ENCODE measurements at places on chromosomes 1 and 21. TPM values are rescaled to one million over a fixed set of nuclear protein-coding genes. Genes with fewer than 3 reads are reported as not detected.

GRCh38 chr1:43934986-43935324 is 1.4 kb downstream of the ARTN start:
- DNase-seq, result no peak

DNA sequence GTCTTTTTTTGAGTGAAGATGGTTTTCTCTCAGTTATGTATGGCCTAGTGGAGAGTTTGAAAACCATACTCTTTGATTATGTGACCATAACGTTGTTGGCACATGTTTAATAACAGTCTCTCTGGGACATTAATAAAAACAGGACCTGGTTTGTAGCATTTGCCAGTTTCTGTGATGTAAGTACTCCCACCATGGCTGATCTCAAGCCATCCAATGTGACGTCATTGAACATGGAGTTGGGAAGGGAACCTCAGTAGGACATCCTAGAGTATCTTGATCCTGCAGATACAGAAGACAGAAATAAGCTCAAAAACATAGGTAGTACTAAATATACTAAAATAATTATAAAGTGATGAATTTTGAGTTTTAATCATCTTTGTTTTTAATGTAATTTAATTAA is 107.0 kb downstream of the ACTL8 start:
- no peak for DNase-seq

The LCE1E gene
- not detected for polyA plus RNA-seq

The MCOLN2 gene
- 0.16 TPM for polyA plus RNA-seq

GRCh38 chr1:206512851-206513180 is 5.5 kb downstream of the RASSF5 start:
- DNase-seq, result no peak

DNA sequence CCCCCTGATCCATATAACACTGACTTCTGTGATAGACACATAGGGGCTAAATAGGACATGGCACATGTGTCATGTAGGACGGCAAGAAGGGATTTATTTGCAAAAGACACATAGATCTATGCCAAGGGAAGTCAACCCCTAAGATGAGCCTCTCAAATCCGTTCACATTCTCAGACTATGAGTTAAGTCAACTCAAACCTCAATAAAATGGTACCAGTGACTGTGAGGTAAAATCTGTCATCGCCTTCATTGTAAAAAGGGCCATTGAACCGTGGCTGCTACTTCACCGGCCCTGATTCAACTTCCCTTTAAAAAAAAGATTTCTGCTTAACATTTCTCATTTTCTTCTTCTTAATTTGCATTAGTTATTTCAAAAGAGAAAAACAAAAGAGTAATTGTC is 144.0 kb downstream of the ZNF281 start:
- no peak for DNase-seq

GRCh38 chr1:209860293-209860881 is 32.6 kb downstream of the UTP25 start:
- no peak for DNase-seq

The PRR9 gene
- polyA plus RNA-seq, result not detected

GRCh38 chr1:178642282-178642681 is 82.8 kb upstream of the RALGPS2 start:
- DNase-seq, result no peak

The RIT1 gene
- polyA plus RNA-seq, result 25.9 TPM

The MAP3K7CL gene
- 69.1 TPM for polyA plus RNA-seq

The SYT14 gene
- 1.7 TPM for polyA plus RNA-seq

DNA sequence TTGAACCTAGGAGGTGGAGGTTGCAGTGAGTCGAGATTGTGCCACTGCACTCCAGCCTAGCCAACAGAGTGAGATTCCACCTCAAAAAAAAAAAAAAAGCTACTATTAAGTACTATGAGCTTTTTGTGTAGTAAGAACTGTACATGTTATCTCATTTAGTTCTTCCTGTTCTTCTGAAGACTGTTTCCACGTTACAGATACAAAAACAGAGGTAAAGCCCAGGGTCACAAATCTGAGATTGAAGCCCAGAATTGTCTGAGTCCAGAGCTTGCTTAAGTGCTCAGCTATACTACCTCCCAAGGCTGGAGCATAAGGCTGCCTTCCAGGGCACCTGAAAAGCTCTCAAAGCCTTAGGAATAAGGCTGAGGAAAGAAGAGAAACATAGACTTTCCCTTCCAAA is 2.9 kb downstream of the FABP3 start:
- DNase-seq, result no peak

GRCh38 chr1:3780901-3781300 is 8.4 kb downstream of the SMIM1 start:
- no peak for DNase-seq

The ZYG11A gene
- polyA plus RNA-seq, result 0.05 TPM

DNA sequence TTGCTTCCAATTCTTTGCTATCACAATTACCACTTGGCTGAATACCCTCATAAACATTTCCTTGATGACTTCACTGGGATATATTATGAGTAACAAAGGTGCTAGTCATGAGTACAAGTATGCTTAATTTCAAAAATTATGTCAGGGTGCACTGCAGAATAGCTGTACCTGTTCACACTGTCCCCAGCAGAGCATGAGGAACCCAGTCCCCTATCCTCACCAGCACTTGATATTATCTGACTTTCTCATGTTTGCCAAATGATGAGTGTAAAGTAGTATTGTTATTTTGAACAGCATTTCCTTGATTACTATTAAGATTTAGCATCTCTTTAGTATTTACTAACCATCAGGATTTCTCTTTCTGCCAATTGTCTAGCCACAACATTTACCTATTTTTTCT is 33.5 kb upstream of the TNFSF4 start:
- no peak for DNase-seq

- DNase-seq, result no peak
These were observed 34.6 kb downstream of the SLC30A7 start for GRCh38 chr1:100930494-100930893.

GRCh38 chr1:63758791-63759190 is 15.0 kb upstream of the ROR1 start:
- DNase-seq, result no peak

DNA sequence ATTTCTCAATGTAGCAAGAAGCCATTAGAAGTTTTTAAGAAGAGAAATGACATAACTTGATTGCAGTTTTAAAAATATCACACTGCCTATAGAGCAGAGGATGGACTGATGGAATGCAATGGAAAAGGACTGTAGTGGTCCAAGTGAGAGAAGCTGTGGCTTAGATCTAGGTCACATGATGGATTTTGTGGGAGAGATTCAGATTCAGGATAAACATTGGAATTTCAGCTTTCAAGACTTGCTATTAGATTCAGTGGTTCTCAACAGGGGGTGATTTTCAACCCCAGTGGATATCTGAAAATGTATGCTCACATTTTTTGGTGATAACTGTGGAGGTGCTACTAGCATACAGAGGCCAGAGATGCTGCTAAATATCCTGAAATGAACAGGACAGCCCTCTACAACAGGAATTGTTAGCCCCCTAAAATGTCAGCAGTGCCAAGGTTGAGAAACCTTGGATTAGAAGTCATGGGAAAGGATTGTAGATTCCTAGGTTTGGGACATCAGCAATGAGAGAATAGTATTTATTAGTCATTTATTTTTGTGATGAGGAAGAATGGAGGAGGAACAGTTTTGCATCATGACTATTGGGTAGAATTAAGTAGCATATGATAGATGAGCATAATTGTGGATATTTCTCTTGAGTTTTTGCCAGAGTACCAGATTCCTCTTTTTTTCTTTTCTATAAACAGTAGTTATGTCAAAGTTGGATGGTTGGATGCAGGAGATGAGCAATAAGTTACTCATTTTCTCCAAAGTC is 30.1 kb upstream of the KCNK2 start:
- DNase-seq, result no peak

The SH2D1B gene
- 0.71 TPM for polyA plus RNA-seq

DNA sequence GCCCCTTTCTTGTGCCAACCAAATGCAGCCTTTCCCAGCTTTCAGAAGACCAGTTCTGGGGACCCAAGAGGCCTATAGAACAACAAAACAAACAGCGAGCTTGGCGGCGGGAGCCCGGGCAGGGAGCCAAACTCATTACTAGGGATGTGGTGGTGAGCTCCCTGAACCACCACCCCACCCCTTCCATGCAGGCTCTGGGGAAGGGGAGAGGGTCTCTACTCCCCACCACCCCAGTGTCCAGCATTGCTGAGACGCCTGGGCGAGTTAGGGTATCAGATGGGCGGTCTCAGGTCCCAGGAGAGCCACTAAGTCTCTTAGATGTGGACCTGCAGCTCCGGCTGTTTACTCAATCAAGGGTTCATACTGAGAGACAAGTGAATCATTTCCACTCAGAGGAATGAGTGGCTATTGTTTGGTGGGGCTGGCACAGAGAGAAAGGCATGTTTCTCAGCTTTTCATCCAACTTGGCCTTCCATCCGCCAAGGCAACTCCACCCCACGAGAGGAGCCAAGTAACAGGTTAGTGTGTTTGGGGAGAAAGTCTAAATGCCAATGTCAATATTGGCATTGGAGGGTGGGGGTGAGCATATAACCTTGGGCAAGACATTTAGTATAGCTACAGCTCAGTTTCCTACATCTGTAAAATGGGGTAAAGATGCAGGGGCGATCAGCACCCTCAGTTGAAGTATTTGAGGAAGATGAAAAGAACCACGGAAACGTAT is 40.9 kb downstream of the PLXNA2 start:
- DNase-seq, result no peak

The KISS1 gene
- polyA plus RNA-seq, result 0.39 TPM

DNA sequence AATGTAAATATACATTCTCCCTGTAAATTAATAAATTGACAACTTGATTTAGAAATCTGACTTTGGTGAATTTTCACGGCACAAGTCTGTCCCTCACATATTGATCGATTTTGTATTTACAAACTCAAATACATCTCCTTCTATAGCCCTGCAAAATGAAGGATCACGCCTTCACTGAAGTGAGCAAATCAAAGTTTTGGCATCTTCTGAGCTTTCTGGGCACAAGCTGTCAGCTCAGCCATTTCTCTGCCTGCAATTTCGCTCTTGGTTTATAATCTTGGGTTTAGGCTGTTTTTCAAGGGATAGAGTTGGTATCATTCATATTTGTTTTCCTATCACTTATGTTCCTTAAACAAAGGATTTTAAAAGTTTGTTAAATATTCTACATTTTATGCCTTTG is 25.8 kb downstream of the ANP32E start:
- no peak for DNase-seq

The CRABP2 gene
- polyA plus RNA-seq, result 349 TPM

GRCh38 chr1:215567491-215568298 is 591 bp downstream of the KCTD3 start:
- DNase-seq, result peak; percentile 16

GRCh38 chr1:47424336-47424982 is 8.4 kb downstream of the FOXE3 start:
- no peak for DNase-seq

The HSPB7 gene
- polyA plus RNA-seq, result 159 TPM

The EFCAB7 gene
- polyA plus RNA-seq, result 9.4 TPM

The MEX3A gene
- 21.8 TPM for polyA plus RNA-seq

- DNase-seq, result no peak
These were observed 178.7 kb downstream of the VAV3 start for GRCh38 chr1:107786203-107786845.

GRCh38 chr1:57843760-57844159 is 419.9 kb upstream of the DAB1 start:
- no peak for DNase-seq

DNA sequence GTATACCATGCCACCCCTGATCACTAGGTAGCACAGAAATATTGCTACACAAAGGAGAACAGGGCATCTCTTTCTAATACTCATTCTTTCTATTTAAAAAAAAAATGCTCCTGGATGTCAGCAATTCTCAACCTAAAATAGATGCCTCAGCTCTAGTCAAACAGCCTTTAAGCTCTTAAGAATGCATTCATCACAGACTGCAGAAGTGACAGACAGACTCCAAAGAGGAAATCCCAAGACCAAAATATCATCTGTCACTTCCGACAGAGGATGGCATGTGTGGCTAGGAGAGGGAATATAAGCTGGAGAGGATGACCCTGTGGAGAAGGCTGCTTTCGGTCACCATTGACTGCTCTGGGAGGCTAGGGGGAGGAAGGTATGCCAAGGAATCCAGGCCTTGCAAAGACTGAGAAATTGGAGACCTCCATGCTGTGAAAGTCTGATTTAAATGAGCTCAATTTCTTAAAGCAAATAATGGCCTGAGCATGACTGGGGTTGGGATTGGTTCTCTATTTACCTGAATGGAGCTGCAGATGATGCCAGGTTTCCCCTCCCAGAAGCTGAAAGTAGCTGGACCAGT is 277.4 kb downstream of the BRINP2 start:
- no peak for DNase-seq

DNA sequence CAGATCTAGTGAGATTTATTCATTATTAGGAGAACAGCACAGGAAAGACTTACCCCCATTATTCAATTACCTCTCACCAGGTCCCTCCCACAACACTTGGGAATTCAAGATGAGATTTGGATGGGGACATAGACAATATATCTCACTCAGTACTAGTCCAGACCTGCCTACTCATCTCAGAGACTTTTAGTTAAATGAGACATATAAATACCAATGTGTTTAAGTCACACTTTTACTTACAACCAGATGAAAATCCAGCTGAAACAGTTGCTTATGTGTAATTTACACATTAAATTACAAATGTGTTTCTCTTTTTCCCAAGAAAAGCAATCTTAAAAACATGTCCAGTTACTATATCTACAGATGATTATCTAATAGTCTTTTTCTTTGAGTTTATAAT is 1145.6 kb downstream of the KCNT2 start:
- DNase-seq, result no peak

GRCh38 chr1:64542118-64542517 is 72.2 kb downstream of the CACHD1 start:
- no peak for DNase-seq

DNA sequence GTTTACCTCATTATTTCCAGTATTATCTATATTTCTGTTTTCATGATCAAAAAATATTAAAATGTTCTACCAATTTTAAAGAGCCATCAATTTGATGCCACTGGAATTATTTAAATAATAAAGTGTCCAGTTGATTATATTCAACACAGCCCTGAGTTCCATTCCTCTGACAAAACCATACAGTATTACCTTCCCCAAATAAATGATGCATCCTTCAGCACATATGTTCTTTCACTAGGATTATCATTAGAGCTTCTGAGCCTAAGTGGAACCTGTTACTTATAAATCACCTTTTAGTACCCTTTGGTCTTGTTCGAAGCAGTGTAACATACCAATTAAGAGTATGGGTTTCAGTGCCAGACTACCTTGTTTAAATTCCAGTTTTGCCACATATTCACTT is 17.3 kb upstream of the PLEKHO1 start:
- no peak for DNase-seq

The KCNJ6 gene
- polyA plus RNA-seq, result 2.1 TPM

The MATN1 gene
- polyA plus RNA-seq, result 1.1 TPM

The MRAP gene
- not detected for polyA plus RNA-seq

DNA sequence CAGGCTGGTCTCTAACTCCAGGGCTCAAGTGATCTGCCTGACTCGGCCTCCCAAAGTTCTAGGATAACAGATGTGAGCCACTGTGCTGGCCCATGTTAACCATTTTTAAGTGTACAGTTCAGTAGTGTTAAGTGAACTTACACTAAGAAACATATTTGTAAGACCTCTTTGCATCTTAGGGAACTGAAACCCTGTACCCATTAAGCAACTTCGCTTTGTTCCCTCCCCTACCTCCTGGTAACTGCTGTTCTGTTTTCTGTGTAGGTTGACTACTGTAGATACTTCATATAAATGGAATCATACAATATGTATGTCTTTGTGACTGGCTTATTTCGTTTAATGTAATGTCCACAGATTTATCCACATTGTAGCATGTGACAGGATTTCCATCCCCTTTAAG is 11.0 kb downstream of the NUDC start:
- no peak for DNase-seq

Data from forelimb muscle (tissue), 1 donor.